ENCODE measurements at places on chromosomes 3 and 15. TPM values are rescaled to one million over a fixed set of nuclear protein-coding genes. Genes with fewer than 3 reads are reported as not detected.
A peak's percentile ranks its signal among the peaks of the same experiment; 100 is the strongest.

DNA sequence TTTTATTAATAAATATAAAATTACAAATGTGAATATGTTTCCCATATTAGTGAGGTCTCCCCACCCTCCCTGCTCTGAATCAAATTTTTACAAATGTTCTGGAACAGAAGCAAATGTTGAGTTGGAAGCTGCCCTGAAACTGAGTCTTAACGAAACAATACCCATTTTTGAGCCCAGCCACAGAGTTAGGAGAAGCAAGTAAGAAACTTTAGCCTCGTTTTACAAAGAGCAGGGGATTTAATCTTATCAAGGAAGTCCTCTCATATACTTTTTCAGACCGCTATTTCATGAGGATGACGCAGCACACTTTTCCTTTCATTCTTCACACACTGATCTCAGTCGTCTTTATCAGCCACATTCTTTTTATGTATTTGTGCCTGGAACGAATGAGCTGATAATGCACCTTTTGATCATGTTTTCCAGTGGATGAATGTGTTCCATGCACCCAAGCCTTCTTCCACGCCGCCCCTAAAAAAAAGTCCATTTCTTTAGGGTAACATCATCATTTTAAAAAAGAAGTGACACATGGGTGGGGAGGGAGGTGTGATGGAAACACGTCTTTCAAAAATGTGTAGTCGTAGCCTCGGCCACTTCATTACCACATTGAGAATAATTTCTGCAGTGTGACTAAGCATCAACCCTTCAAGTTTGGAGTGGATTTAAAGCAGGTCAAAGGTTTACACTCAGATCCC is 48.1 kb downstream of the SETMAR start:
- no peak for DNase-seq
- H3K36me3 ChIP-seq, result no peaks in the 10 kb centered on the region
- H3K4me3 ChIP-seq, result peak overlapping the region; percentile 30
- H3K27me3 ChIP-seq, result no peaks in the 10 kb centered on the region

Gene ISLR
- total RNA-seq, result 15.0 TPM

DNA sequence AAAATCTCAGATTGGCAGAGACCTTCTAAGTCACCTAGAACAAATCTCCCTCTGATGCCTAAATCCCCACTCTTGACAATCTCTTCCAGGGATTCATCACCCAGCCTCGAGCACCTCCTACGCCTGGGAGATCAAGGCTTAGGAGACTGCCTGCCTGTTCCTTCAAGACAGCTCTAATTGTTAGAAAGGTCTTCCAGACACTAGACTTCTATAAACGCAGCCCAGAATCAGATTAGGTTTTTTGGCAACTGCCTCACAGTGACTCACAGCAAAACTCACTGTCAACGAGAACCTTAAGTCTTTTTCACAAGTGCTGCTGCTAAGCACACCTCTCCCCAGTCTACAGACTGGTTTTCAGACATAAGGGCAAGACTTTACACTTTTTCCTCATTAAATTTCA is 23.1 kb downstream of the SRGAP3 start:
- H3K36me3 ChIP-seq, result no peaks in the 10 kb centered on the region
- no peaks in the 10 kb centered on the region for H3K27me3 ChIP-seq
- no peak overlapping the region for H3K4me3 ChIP-seq
- H3K27ac ChIP-seq, result no peak overlapping the region

DNA sequence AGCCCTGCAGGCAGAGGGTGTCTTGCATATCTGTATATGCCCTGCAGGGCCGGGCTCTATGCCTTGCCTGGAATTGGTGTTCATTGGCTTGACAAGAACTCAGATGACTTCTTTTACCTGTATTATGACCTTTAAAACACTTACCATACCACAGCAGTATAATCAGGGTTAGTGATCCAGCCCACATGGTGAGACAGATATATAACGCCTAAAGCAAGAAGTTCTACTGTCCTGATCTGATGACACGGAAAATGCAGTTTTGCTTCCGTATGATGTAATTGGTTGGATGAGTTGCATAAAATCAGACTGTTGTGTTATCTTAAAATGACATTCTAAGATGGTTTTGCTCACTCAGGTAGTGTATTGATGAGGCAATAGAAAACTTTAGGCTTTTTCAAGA is 9.4 kb downstream of the CCDC174 start:
- H3K4me3 ChIP-seq, result no peak overlapping the region
- H3K27ac ChIP-seq, result no peak overlapping the region
- peaks cover 99% of the 10 kb centered on the region for H3K36me3 ChIP-seq
- H3K27me3 ChIP-seq, result no peaks in the 10 kb centered on the region
- no peaks in the 10 kb centered on the region for H3K4me1 ChIP-seq
- no peak for DNase-seq

- no peaks in the 10 kb centered on the region for H3K27me3 ChIP-seq
- no peak overlapping the region for H3K4me3 ChIP-seq
- H3K4me1 ChIP-seq, result no peaks in the 10 kb centered on the region
- no peak for DNase-seq
- H3K36me3 ChIP-seq, result no peaks in the 10 kb centered on the region
These were observed 427.4 kb downstream of the FGF12 start for GRCh38 chr3:192299921-192300320.

- no peak overlapping the region for H3K27ac ChIP-seq
- H3K4me3 ChIP-seq, result no peak overlapping the region
- H3K27me3 ChIP-seq, result no peaks in the 10 kb centered on the region
- peaks cover 7% of the 10 kb centered on the region for H3K4me1 ChIP-seq
- H3K36me3 ChIP-seq, result no peaks in the 10 kb centered on the region
- no peak for DNase-seq
These were observed 205.2 kb upstream of the NANOGP8 start for GRCh38 chr15:35290301-35290721.
